ENCODE measurements at places on chromosomes 6 and 20. TPM values are rescaled to one million over a fixed set of nuclear protein-coding genes. Genes with fewer than 3 reads are reported as not detected.
A peak's percentile ranks its signal among the peaks of the same experiment; 100 is the strongest.

DNA sequence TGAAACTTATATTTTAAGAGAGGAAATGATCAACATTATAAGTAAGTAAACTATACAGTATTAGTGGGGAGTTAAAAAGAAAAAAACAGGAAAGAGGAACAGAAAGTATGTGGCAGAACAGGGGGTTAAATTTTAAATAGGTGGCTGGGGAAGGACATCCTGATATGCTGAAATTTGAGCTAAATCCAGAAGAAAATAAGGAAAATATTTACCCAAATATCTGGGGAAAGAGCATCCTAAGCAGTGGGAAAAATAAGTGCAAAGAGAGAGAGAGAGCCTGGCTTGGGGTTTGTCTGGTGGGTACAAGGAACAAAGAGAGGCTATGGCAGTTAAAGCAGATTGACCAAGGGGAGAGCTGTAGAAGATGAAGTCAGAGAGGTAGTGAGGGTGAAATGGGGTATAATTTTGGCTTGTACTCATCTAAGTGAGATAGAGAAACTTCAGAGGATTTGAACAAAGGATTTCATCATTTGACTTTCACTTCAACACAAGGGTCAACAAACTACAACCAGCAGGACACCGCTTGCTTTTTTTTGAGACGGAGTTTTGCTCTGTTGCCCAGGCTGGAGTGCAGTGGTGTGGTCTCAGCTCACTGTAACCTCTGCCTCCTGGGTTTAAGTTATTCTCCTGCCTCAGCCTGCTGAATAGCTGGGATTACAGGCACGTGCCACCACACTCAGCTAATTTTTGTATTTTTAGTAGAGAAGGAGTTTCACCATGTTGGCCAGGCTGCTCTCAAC lies 328.4 kb upstream of the CNR1 start:
- DNase-seq, result no peak

GRCh38 chr6:20444786-20445271 lies 43.1 kb downstream of the E2F3 start:
- DNase-seq, result no peak

DNA sequence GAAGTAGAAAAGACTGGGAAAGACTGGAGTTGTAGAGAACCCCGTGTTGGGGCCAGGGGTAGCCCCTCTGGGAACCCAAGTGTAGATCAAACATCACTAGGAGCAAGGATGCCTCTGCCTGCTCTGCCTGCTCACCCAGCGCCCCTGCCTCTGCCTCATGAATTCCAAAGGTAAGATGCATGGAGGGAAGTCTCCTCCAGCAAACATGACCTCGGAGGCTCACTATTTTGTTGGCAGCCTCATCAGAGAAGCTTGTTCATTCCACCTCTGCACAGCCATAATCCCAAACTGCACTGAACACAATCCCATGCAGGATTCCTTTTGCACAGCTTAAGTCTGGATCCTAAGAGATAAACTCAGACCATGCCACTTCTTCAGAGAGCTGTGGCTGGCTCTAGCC lies 4.9 kb downstream of the FRS3 start:
- no peak for DNase-seq

- no peak for DNase-seq
Measured at GRCh38 chr6:155022721-155023120, 27.6 kb downstream of the TIAM2 start.

DNA sequence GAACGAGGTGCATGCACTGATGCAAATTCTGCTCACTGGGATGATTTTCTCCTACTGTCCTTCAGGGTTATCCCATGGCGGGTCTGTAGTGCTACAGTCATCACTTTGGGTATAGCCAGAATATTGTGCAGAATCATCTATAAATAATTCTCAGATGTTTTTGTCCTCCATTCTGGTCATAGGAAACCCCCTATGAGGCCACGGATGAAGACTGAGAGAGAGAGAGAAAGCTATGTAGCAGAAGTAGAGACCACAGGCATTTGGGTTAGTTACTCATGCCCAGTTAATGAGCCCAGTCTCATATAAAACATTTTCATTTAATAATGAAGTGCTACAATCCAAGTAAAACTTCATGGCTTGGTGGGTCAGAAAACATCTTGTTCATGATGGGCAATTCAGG lies 145.1 kb upstream of the PLN start:
- no peak for DNase-seq

DNA sequence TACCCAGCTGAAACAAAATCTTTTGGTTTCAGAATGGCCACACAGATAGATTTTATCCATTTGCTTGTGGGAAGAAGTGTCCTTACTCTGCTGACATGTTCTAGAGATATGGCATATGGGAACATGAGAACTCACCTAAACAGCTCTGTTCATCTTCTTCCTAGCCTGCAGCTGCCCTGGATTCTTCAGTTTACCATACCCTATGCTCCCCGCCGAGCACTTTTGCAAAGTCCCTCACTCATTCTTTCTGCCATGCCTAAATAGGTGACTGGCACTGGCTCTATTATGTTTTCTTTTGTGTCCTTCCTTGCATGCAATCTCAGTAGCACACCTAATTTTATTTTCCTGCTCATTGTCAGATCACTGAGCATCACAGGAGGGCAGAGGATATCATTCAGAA lies 293.7 kb upstream of the RSPO3 start:
- DNase-seq, result no peak

- DNase-seq, result no peak
Measured at GRCh38 chr6:61688165-61688564, 597.9 kb downstream of the KHDRBS2 start.

DNA sequence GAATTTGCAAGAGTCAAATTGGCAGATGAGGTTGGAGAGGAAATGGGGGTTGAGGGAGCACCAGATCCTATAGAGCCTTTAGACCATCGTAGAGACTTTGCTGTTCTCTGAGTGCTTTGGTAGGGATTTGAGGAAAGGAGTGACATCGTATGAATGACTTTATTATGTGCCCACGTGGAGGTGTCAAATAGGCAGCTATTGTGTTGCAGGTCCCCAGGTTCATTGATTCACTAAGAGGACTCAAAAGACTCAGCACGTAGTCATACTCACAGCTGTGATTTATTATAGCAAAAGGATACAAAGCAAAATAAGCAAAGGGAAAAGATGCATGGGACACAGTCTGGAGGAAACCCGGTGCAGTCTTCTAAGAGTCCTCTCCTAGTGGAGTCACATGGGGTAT lies 2.2 kb downstream of the MTRES1 start:
- no peak for DNase-seq

GRCh38 chr20:62561182-62561581 lies 81.1 kb upstream of the SLCO4A1 start:
- no peak for DNase-seq

DNA sequence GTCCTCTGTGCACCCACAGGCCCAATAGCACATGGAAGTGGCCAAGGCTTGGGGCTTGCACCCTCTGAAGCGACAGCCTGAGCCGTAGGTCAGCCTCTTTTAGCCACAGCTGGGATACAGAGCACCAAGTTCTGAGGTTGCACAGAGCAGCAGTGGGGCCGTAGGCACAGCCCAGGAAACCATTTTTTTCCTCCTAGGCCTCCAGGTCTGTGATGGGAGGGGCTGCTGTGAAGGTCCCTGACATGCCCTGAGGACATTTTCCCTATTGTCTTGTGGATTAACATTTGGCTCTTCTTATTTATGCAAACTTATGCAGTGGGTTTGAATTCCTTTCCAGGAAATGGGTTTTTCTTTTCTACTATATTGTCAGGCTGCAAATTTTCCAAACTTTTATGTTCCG lies 878.7 kb upstream of the MAN1A1 start:
- no peak for DNase-seq

- DNase-seq, result no peak
Measured at GRCh38 chr6:99270826-99271225, 78.6 kb downstream of the FAXC start.

- DNase-seq, result no peak
Measured at GRCh38 chr6:2756687-2757224, 6.0 kb upstream of the MYLK4 start.

DNA sequence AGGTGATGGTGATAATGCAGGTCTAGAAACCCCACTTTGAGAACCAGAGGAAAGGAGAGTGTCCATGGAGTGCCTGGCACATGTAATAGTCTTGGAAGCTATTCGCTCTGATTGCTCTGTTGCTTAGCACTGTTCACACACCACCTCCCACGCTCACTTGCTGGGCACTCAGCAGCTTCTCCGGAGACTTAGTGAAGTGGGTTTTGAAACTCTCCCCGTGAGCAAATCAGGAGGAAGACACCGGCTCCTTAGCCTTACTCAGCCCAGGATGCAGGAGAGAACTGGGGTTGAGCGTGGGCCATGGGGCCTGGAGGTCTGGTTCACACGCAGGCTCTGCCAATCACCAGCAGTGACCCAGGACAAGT lies 22.2 kb downstream of the BMP7 start:
- DNase-seq, result no peak

DNA sequence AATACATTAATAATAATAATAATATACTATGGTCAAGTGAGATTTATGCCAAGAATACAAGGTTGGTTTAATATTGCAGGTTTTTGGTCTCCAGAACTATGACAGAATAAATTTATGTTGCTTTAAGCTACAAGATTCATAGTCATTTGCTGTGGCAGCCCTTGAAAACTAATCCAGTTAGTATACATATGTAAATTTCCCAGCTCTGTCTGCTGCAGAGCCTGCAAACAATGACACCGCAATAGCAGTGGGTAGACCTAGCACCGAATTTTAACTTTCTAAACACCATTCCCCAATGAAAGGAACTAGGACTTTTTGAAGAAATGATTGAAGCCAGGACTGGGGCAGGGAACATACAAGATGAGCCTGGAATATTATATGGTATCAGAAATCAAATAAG lies 647.7 kb upstream of the NRSN1 start:
- peak; percentile 17 for DNase-seq

- no peak for DNase-seq
Measured at GRCh38 chr6:51675020-51675921, 412.1 kb downstream of the PKHD1 start.

DNA sequence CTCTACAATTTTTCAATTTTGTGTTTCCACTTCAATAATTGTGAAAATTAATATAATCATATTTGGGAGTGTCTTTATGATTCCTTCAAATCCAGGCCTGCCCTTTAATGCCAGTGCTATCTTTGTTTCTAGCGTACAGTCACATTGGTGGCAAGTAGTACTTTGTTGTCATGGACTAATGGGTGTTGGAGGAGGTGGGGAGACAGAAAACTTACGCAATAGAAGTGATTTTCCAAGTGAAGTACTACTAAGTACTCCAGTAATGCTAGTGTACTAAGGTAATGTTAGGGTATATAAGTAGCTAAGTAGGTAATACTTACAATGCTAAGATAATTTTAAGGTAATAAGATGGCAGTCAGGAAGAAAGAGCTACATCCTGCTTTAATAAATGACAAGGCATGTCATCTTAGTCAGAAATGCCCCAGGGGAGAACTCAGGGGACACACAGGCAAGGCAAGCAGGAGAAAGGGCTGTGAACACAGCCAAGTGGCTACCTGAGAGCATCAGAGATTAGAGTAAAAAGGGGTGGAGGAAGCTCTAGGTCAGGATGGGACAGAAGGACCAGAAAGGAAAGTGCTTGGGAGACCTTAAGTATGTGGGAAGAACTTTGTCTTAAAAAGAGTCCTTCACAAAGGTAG lies 217.2 kb upstream of the PRDM1 start:
- DNase-seq, result no peak

GRCh38 chr6:156033598-156033997 lies 578.0 kb upstream of the NOX3 start:
- DNase-seq, result no peak

DNA sequence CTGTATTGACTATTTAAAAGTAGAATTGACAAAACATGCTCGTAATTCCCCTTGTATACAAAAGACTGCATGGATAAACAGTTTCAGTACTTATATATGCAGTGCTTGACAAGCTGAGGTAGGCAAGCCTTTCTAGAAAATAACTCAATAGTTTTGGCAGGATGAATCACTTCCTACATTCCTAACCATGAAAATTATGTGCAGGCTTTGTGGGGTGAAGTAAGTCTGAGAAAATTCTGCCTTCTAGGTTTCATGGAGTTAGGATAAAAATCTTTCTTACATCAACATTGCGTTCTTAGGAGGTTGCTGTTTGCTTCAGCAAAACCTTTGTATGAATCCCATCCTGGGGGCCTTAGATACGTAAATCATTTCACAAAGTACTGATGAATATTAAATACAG lies 801.4 kb upstream of the EYS start:
- no peak for DNase-seq

NUP43 gene
- total RNA-seq, result 107 TPM

NCOA5 gene
- 10.3 TPM for total RNA-seq

CDH26 gene
- total RNA-seq, result not detected

ASIP gene
- not detected for total RNA-seq

HSPA12B gene
- total RNA-seq, result 0.71 TPM

FOXF2 gene
- total RNA-seq, result not detected

Data from neural progenitor cell (in vitro differentiated cells).